ENCODE measurements at places on chromosomes 11 and 22.

DNA sequence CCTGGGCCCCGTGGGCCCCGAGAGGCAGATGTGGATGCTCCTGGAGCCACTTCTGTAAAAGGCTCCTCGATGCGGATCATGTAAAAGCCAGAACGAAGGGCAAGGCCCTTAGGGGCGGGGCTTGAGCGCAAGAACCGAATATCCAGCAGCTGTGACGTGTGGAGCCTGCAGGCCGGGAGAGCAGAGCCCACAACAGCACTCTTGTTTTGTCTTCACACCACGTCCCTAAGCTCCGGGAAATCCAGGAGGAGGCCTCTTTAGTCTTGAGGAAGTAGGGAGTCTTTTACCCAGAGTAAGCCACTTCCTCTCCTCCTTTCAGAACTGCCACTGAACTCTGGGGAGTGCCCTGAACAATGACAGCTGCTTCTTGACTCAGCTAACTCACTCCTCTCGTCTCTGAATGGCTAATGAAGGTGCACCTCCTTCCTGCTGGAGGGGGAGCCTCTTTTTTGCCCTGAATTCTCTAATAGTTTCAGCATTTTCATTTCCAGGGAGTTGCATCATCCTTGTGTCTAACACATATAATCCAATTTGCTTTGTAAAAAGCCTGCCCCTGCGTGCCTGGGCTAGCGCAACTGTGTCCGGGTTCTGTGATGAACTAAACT lies 12.5 kb downstream of the L3MBTL2 start:
- DNase-seq = no peak

DNA sequence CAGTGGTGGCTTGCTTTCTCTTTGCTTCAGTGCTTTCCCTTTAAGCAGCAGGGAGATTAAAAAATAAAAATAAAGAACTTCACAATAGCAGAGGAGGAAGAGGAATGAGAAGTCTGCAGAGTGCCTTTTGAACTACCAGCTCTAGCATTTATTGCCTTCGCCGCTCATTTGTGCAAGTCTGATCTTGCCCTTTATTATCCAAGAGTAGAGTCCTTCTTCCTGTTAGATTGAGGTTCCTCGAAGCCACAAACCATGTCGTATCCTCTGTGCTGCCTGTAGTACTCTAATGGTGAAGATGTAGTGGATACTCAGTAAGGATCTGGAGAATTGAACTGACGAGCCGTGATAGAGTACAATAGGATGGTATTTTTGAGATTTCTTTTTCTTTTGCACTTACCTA lies 101.2 kb upstream of the RAG2 start:
- DNase-seq = no peak

GRCh38 chr11:66426314-66426713 lies 5.5 kb downstream of the NPAS4 start:
- DNase-seq = no peak

DNA sequence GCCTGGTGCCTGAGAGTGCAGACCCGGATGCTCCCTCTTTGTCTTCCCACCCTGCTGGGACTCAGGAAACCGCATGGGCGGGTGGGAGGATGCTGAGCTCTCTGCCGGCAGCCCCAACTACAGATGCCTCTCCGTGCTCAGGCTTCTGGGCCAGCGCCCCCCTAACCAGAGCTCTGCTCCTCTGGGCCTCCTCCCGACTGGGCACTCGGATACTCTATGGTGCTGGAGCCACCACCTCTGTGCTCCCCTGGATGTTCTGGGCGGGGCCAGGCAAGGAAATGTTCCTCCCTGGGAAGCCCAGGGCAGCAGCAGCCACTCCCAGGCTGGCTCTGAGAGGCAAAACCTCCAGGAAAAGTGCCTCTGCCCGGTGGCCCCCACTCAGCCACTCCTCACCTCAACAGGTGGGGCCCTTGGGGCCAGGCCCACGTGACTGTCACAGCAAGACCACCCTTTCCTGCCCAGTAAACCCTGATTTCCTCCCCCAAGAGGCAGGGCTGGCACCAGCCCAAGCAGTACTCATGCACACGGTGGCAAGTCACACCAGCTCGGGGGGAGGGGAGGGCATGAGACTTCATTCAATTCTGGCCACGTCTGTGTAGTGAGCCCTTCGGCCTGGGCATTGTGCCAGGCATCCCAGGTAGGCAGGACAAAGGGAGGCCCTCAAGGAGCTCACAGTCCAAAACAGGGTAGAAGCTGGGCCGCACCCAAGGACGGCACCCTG lies 54.7 kb upstream of the TCF20 start:
- no peak for DNase-seq
